ENCODE measurements at places on chromosomes 6 and 20.

DNA sequence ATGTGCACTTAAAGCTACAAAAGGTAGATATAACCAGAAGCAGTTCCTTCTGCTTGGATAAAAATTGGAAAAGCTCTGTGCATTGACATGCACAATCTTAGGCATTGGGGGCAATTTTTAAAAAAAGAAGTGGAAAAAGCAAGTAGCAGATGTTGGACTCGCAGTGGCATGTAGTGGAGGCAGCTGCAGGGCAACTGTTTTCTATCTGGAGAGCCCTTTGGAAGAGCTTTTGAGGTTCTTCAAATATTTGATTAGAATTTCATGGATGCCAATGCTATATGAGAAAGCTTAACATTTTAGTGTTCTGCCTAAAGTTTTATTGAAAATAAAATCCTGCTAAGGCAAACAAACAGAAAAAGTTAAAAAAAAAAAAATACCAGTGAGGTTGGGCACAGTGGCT is 388.3 kb upstream of the RNF217 start:
- DNase-seq = no peak

- no peak for DNase-seq
Observed at GRCh38 chr6:149077208-149077607, 240.3 kb upstream of the TAB2 start.

- DNase-seq = no peak
Observed at GRCh38 chr20:8385247-8385646, 253.2 kb downstream of the PLCB1 start.

DNA sequence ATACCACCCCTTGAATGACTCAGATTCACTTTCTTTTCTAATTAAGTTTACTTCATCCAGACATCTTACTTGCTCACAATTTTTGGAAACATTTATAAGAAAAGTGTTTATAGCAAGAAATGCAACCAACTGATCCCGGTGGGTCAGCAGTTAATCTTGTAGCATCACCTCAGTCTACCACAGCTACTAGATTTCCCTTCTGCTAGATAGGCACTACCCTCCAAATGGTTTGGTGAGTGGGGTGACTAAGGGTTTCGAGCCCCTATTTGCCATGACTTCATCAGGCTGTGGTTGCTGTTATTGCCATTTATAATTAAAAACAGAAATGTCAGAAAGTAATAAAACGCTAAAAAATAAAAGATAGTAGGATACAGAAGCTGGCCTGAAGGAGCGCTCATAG is 930.1 kb upstream of the GJE1 start:
- DNase-seq = no peak

DNA sequence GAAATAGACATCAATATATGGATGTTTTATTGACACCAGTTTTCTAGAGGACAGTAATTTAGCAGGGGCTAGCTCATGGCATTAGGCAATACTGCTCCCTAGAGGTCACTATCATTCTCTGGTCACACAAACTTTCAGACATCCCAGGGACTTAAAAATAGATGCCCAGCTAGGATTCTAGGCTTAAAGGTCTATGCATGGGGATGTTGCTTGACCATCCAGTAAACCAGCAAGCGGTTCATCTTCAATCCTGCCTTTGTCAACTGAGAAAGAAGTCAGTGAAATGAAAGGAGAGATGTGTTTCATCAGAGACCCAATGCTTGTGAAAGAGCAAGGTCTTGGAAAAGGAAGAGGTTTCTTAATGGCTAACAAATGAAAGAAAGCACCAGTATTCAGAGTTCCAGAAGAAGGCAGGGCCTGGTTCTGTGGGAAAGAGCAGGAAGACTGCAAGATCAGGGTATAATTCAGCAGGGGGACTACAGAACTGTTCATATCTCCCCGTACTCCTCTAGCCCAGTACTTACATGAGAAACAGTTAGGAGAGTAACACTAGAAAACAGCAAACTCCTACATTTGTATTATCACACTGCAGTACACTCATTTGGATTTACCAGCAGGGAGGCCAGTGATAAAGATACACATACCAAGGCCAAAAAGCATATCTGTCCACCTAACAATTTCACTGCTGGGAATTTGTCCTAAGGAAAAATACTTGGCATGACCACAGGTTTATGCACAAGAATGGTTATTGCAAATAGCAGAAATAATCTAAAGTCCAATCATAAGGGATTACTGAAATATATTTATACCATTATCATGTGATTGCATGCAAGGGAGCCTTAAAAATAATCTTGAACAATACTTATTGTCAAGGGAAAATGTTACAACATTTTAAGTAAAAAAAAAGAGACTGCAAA is 151.4 kb upstream of the LAMA2 start:
- DNase-seq = peak; percentile 19

GRCh38 chr20:15033269-15033668 is 695.9 kb upstream of the FLRT3 start:
- DNase-seq = peak; percentile 40

DNA sequence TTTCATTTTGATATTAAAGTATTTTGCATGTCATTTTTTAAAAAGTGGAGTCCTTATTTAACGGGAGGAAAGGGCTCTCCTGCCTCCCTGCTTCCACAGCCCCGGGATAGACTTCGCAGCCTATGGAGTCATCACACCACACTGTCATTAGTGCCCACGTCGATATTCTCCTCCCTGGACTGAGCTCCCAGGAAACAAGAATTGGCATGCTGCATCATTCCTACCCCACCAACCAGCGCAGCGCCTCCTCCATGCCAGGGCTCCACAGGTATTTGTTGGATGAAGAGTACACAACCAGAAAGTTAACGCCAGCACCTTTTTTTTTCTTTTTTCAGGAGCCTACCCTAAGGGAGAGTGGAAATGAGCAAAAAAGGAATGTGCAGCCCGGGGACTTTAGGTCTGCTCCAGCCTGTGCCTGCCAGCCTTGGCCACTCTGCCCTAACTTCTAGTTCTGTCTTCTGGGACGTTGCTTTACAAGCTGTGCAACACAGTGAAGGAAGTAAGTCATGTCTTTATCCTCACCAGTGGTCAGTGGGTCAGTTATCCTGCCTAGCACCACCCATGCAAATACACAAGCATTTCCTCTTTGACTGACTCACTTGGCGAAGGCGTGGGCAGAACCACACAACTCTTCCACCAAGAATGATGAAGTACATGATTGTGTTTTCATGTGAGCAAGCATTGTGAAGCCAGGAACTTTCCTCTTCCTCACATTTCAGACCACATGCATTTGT is 180.7 kb upstream of the UST start:
- DNase-seq = no peak

DNA sequence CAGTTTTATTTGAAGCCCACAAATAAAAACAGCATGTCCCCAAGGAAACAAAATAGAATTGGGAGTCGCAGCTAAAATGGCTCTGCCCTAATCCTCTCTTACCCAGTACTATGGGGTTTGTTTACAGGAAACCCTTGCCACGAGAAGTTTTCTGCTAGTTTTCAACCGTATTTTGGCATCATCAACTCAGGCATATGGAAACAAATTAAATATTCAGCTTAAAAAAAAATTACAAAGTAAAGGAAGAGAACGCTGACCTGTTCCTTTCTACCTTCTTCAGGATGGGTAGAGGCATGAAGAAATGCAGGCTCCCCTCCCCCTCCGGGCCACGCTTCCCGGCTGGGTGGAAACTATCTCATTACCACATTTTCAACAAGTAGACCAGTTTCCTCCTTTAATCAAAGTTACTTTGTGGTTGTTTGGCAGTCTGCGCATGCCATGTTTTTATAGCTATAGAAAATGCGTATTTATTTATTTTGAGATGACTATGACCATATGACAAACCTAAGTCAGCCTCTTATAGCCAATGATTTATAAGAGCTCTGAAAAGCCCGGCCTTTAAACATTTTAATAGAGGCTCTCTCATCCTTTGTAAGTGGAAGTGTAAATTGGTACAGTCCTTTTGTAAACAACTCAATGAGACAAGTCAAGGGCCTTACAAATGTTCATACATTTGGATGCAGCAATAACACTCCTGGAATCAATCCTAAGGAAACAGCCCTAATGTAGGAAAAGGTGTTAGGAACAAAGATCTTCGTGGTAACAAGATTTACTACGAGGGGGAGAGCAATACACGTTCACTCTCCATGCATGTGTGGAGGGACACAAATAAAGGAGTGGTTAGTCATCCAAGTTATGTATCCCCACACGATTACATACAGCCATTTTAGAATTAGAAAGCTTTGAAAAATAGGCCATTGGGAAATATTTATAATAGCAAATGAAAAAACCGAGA is 16.1 kb upstream of the ZNF217 start:
- DNase-seq = peak; percentile 49

GRCh38 chr6:88964509-88964908 is 1.1 kb upstream of the RNGTT start:
- DNase-seq = no peak

GRCh38 chr20:17179840-17180239 is 47.0 kb upstream of the PCSK2 start:
- DNase-seq = no peak

DNA sequence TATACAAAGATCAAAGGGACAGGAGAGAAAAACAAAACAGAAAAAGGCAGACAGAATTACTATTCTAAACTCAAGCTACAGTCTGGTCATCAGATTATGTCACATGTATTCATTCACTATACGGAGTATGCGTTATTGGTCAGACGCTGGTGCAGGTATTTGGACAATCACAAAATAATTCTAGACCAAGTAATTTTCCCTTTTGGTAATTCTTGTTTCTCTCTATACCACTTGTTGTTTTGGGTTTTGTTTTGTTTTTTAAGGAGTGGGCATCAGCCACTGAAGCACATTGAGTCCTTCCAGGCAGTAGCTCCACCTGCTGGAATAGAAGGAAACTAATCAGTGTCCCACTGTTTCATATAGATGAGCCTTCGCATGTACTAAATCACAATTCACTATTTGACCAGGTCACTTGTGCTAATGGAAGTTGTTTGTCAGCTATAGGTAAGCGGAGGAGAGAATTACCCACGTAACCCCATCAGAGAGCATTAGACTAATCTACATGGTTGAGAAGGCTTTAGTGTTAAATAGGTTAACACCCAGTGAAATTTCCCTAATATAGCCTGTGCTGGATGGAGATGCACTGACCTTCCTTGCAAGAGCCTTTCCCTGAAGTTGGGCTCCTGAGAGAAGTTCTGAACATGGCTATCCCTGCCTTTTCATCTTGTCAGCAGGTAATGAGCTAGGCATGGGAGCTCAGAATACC is 77.9 kb downstream of the TNFAIP3 start:
- DNase-seq = peak; percentile 23

DNA sequence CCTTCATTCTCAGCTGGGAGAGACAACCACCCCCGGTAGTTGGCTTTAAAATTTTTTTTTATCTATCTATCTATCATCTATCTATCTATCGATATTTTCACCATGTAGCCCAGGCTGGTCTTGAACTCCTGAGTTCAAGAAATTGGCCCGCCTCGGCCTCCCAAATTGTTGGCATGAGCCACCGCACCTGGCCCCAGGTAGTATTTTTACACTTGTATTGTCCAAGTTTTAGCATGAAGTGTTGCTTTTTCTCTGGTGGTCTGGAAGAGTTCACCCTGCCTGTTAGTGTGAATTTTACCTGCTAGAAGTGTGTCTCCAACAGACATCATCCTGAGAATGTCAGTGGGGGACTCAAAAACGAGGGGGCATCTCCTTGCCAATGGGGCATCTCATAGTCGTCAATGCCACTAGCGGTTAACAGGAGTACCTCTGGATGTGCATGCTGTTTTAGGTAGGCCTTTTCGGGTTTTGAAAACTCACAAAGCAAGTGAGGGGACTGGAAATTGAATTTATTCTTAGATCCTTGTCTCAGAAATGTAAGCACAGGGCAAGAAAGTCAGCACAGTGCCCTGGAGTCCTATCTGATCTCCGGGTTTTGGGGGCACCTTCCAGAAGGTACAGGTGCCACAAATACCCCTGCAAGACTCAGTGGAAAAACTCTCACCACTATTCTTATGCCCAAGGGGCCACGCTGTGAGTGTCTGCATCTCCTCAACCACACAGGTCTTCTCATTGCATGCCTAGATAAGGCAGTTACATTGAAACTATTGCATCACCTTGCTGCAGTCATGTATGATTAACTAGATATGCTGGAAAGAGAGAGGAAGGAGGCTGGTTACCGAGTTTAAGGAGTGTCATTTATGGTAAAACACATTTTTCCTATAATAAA is 37.1 kb downstream of the TNFAIP3 start:
- no peak for DNase-seq

DNA sequence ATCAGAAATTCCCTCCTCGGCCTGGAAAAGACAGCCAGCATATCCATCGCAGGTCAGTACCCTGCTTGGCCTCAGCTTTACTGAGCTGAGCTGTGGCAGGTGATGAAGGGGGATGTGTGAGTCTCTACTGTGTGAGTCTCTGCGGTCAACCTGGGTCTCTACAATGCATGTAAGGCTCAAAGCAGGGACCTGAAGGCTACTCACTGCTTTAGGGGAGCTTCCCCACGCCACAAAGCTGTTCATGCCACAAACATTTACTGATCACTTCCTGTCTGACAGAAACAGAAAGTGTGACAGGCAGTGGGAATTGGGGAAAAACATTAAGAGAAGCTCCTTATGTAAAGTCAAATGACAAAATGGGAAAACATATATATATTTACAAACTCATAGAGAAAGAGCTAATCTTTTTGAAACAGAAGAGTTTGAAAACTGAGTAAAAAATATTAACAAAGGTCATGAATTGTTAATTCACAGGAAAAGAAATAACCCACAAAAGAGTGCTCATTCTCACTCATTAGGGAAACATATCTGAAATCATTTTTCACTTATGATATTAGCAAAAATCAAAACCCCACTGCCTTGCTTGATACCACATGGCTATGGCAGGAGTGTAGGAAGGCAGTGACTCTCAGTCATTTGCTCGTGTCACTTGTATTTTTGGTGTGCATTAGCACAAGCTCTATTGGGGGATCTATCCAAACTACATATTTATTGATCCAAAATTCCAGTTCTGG is 5.8 kb downstream of the BTN3A3 start:
- no peak for DNase-seq

GRCh38 chr20:8130840-8131526 is 1.1 kb upstream of the PLCB1 start:
- no peak for DNase-seq

DNA sequence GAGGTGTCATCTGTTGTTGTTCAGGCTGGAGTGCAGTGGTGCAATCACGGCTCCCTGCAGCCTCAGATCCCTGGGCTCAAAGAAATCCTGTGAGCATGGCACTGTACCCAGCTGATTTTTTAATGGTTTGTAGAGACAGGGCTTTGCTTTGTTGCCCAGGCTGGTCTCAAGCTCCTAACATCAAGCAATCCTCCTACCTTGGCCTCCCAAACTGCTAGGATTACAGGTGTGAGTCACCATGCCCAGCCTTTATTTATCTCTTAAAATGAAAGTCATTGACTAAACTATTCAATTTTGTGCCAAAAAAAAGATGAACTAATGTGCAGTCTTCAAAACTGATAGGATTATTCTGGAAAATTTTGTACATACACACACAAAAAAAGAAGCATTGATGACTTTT is 38.8 kb upstream of the UNC93A start:
- no peak for DNase-seq
